NCI-H1092 (cell line): ENCODE measurements at places on chromosomes 12 and 14.

- DNase-seq, result peak; percentile 65
Measured at GRCh38 chr12:124359671-124360581, 65.0 kb downstream of the RFLNA start.

GRCh38 chr14:49017447-49017846 lies 568.7 kb downstream of the RPS29 start:
- DNase-seq, result no peak

DNA sequence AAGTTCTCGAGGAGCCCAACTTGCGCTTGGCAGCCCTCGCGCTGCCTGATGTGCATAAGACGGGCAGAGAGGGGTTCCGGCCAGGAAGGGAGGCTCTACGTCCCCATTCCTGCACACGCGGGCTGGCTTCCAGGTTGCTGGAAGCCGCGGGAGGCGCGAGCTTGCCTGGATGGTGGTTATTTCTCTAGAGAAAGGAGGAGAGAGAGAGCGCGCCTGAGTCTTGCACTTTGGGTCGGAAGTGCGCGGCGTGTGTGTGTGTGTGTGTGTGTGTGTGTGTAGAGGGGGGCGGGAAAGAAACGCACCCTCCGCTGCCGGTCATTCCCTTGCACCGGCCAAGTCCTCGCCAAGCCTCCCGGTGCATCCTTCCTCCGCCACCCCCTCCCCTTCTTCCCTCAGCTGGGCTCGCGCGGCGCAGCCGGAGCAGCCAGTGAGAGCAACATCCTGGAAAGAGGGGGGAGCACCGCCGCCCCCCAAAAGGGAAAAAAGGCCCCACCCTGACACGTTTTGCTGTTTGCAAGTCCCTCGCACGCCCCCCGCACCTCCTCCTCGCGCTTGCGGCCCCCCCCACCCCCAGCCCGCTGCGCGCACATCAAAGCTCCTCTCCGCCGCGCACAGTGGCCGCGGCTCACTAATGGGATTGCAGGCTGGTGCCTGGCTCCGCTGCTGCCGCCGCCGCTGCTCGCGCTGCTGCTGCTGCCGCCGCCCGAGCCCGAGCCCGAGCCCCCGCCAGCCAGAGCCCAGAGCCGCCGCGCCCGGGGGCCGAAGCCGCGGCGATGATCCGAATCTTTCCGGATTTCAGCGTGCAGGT lies 4.4 kb upstream of the NPAS3 start:
- peak; percentile 56 for DNase-seq

DNA sequence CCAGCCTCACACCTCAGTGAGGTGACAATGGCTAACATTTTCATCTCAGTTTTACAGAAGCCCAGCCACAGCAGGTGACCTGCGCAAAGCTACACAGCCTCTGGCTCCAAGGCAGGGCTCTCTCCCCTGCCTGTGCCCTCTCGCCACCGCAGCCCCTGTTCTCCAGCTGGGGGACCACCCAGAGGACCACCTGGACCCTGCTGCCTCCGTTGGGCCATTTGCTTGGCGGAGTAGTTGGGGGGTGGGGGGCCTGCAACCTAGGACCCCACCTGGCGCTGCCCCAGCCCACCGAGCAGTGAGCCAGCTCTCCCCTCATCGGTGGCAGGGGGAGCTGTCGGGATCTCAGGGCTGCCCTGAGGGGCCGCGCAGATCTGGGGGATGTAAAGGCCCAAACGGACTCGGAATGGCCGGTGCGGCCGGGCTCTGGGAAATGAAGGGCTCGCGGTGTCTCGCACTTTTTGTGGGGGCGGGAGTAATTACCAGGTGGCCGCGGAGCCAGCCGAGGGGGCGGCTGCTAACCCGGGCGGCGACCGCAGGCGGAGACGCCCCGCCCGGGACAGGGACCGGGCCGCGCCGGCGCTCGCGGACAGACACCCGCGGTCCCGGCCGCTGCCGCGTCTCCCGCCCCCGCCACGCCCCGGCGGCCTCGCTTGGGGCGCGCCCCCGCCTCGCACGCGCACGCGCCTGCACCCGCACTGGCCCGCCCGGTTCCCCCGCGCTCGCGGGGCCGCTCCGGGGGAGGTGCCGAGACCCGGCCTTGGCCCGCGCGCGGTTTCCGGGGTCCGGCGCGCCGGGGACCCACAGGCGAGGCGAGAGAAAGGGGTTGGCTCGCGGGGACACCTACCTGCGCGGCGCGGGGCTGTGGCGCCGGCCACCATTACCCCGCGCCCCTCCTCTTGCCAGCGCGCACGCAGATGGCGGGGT lies 8.6 kb upstream of the GPR68 start:
- DNase-seq, result no peak

DNA sequence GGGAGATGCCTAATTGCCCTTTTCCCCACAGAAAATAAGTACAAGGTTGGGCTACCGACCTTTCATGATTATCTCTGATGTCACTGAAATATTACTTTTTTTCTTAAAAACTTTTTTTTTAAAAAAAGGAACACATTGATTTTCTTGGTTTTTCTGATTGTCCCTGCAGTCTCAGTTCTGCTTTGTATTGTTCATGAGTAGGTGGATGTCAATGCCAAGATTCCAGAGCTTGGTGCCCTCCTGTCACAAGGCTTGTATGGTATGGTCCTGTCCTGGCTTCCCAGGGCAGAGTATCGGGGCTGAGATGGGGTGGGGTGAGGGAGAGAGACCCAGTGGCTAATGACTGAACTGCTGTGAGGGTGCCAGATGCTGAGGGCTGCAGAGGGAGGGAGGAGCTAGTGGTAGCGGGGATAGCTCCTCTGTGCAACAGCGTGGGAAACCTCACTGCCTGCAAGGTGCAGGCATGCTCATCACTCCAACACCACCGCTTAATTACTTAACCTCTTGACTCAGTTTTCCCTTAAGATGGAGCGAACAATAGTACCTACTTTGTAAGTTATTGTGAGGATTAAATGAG lies 4.4 kb upstream of the CTDSP2 start:
- DNase-seq, result no peak

DNA sequence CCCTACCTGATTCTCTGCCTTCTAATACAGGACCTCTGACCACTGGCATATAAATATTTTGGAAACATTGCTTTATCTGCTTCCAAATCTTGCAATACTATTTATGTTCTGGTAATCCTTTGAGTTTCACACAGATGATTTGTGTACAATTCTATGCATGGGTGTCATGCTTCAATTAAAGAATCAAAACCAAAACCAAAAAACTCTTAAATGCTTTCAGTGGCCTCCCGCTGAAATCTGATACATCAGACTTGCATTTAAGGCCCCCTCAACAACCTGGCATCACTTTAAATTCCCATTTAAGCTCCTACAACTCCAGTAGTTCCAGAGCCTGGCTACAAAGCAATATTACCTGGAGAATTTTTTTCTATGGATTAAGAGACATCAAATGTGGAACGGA lies 221.7 kb upstream of the NAV3 start:
- no peak for DNase-seq

GRCh38 chr14:62138593-62138992 lies 376.4 kb downstream of the SNAPC1 start:
- no peak for DNase-seq

DNA sequence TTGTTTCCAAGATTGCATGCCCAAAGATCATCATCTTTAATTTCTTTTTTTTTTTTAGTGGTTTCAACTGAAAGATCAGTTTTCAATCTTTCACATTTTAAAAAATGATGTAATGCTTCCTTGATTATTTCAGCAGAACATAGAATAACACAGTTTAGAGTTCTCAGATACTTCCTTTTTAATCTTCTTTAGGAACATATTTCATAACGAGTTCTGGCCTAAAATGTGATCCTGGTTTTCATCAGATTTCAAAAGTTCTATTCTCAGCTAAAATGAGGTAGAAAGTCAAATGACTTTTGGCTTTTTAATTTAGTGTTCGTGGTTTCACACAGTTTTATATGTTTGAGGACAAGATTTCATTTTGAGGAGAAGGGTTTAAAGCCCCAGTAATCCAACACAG lies 40.0 kb upstream of the NR1H4 start:
- no peak for DNase-seq

GRCh38 chr14:75132382-75133086 lies 5.7 kb upstream of the NEK9 start:
- peak; percentile 41 for DNase-seq
